ENCODE measurements at places on chromosomes 5 and 9.

GRCh38 chr9:33619666-33620404, 95.8 kb downstream of the ANKRD18B start:
- no peak for DNase-seq

DNA sequence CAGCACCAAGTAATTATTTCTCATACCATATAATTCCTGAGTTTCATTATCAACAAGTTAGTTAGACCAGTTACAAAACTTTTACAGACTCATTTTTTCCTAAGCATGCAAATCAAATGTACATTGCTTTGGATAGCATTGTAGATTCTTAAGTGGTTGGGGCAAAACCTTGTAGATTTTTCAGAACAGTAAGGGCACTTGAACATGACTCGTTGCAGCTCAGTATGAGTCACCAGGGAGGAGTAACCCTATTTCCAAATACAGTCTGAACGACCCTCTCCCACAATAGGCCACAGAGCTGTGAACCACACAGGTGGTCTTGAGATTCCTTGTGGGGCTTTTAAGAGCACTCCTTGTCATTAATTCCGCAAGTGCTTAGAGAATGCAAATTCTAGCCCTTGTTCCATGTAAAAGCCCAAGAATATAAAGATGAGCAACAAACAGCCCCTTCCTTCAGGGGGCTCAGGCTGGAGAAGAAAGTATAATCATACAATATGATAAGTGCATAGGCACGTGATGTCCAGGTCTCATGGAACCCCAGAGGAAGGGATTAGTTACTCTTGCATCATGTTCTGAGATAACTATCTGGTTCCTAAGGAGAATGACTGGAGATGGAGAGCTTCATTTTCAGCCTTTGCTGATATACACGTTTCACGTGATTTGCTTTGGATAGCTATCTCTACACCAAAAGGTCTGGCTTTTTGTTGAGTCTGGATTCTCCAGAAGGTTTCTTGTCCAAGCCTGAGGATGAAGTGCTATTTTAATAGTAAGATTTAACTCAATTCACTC, 295.7 kb downstream of the KCNN2 start:
- no peak for DNase-seq

DNA sequence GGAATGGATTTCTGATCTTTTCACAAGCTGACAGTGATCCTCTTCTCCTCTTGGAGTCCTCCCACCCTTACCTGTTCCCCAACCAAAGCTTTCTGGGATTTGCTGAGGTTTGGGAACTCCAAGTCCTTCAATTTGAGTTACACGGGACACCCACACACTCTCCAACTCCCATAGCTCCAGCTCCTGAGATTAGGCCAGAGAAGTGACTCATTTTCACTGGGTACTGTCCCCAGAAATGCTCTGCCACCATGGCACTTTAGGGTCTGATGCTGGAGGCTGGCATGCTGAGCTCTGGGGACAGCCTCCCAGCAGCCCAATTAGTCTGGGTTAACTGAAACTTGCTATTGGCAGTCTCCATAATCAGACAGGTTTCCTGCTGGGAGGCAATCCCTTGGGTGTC, 14.0 kb upstream of the HRCT1 start:
- no peak for DNase-seq

DNA sequence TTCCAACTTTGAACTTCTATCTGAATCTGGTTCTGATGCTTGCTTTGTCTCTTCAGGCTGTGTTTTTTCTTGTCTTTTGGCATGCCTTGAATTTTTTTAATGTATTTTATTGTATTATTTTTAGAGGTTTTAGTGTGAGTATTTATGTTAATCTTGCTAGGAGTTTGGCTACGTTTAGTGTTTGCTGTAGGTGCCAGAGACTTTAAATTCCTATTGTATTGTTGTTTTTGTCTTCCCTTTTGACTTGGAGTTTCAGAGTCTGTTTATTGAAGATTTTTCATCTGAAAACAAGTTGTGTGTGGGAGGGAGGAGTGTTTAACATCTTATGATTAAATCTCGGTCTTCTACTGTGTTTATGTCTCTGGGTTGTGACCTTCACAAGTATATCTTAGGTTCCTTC, 956.8 kb downstream of the TLE1 start:
- DNase-seq: no peak

DNA sequence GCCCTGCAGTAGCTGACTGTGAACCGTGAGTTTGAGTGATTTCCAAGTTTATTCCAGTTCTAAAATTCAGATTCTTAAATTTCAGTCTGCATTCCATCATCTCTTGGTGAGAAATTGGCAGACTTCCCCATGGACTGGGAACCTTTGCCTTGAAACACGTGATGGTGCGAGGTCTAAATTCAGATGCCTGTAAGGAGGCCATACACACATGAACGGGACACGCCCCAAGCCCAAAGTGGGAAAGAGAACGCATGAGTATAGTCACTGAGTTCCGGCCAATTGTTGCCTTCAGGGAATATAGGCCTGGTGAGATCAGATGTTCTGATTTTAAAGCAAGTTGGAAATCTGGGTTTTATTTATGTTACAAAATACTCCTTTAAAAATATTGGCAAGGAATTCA, 1084.4 kb upstream of the WWC1 start:
- no peak for DNase-seq

DNA sequence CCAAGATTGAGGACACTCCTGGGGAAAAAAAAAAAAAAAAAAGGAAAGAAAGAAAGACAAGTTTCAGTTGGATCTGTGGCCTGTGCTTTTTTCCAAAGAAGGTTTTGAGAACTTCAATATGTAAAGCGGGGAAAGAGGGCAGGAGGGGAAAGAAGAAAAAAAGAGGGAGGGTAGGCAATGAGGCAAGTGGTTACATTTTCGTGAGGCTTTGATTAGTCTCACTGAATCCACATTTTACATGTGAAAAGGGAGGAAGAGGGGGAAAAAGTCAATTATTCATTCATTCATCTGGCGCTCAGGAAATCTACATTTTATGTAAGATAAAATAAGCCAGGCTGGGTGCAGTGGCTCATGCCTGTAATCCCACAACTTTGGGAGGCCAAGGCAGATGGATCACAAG, 315.2 kb upstream of the PAPPA start:
- no peak for DNase-seq

- no peak for DNase-seq
These were observed 11.5 kb upstream of the FAM120AOS start for GRCh38 chr9:93464876-93465275.

DNA sequence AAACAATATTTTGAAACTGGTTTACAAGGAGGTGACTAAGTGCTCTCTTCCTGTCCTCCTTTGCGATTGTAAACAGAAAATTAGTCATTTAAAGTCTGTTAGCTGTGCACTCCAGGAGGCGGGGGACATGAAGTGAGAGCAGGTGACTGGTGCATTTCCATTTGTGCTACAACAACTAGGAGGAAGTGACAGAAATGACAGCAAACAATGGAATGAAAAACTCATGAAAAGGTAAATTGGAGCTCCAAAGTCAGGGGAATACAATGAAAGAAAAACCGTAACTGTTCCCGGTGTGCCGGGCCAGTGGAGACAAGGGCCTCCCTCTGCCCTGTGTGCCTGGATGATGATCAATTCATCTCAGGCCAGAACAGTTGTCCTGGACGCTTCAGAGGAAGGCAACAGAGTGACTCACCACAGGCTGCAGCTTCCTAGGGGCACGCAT, 439.9 kb downstream of the GADD45G start:
- peak; percentile 92 for DNase-seq

GRCh38 chr9:120650352-120650751, 63.9 kb downstream of the MEGF9 start:
- no peak for DNase-seq

DNA sequence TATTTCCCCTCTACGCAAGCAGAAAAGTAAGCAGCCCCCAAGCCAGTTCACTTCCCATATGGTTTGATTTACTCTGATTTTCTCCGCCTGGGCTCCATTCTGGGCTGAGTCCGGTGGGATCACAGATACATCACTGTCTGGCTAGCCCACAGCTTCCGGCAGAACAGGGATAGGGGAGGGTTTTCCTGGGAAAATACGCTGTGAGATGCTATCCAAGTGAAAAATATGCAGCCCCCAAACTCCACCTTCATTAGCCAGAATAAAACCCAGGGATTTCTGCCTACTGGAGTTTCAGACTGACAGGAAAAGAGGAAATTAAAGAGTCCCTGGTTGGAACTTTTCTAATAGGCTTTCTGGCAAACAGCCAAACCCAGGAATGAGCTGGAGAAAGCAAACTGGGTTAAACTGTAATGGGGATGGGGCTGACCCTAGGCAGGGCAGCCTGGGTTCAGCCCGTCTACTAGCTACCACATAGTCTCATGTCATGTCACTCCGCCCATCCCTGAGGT, 16.9 kb upstream of the NIPAL4 start:
- DNase-seq: no peak

DNA sequence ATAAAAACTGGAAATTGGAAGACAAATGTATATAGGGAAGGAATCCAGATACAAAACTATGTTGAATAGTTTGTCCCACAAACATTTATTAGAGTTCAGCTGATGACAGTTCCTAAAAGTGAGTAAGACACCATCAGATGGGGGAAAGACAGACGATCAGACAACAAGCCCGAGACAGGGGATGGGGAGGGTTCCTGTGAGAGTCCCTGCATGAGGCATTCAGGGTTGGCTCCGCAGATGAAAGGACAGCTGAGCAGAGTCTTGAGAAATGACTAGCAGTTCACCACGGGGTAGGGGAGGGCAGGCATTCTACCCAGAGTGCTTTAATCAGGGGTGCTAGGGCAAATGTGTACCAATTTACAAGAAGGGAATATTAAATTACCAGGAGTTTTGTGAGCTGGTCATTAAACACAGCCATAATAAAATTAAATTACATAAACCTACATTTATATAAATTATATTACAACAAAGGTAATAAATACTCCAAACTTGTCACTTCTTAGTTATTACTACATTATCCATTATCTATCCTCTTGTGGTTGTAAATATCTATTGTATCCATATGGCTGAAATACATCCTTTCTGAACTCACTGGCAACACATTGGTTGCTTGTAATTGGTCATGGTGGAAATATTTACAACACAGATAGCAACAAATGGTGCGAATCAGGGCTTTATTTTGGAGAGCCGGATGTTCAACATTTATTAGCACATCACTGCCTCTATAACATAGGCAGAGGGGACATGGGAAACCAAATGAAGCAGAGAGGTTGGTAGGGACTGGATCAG, 27.8 kb downstream of the TNFSF15 start:
- no peak for DNase-seq

- DNase-seq: no peak
These were observed 2.7 kb downstream of the RNF20 start for GRCh38 chr9:101536351-101536750.

GRCh38 chr5:66519626-66520025, 76.6 kb upstream of the MAST4 start:
- DNase-seq: no peak

GRCh38 chr5:54743581-54743980, 226.0 kb downstream of the SNX18 start:
- no peak for DNase-seq

DNA sequence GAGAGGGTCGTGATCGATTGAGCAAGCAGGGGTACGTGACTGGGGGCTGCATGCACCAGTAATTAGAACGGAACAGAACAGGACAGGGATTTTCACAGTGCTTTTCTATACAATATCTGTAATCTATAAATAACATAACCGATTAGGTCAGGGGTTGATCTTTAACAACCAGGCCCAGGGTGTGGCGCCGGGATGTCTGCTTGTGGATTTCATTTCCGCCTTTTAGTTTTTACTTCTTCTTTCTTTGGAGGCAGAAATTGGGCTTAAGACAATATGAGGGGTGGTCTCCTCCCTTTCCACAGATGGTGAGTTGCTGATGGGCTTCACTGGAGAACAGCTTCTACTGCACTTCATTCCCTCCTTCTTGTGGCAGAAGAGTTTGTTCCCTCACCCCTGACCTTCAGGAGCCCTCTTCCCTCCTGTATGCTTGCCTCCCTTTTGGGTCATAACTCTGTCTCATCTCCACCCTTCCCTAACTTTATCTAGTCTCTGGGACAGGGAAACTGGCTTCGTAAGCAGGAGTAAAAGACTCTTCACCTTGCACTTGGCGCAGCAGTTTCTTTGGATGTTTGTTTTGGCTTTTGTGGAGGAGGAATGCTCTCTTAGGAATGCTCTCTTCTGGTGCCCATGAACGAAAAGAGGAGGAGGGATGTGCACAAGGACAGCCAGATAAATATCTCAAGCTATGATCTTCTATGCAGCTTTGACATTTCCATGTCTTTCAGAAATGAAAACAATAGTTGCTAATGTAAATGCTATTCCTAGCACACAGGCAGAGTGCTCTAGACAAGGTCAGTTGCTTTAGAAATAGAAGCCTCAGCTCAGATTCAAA, 139.8 kb upstream of the RPS23 start:
- no peak for DNase-seq

- no peak for DNase-seq
These were observed 2.8 kb downstream of the MELK start for GRCh38 chr9:36575411-36575882.

DNA sequence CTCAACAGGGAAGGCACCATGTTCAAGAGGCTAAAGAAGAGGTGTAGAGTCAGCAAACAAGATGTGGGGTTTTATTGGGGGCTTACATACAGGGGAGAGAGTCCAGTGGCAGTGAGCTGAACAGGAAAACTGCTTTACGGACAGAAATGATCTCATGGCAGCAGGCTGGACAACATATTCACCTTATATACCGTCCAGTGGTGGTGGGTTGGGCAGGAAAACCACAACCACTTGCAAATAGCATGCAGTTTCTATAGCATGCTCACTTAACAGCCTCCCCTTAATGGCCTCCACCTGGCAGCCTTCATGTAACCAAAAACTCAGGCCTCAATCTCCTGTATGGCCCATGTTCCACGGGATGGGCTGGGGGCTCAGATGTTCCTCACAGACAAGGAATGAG, 5.4 kb downstream of the TNFSF8 start:
- no peak for DNase-seq

DNA sequence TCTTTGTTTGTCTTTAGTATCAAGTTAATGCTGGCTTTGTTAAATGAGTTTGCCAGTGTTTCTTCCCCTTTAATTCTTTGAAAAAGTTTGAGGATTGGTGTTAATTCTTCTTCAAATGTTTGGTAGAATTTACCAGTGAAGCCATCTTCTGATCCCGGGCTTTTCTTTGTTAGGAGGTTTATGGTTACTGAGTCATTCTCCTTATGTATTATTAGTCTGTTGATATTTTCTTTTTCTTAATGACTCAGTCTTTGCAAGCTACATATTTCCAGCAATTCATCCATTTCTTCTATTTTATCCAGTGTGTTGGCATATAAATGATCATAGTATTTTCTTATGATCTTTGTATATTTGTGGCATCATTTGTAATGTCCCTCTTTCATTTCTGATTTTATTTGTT, 74.5 kb upstream of the SPINK5 start:
- DNase-seq: no peak

DNA sequence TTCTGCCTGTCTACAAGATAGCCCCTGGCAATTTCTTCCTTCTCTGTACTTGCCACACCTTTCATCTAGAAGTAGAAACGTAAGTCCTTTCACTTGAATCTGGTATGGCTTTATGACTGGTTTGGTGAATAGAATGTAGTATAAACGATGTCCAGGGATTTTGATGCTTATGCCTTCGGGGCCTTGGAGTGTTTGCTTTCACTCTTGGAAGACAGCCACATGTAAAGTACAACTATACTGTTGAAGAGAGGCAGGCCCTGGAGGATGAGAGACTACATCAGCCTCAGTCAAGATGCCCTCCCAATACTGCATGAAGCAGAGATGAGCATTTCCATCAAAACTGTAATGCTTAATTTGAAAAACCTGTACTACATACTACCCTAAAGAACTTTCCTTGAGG, 553.8 kb upstream of the C9orf72 start:
- DNase-seq: no peak
